Activated CD4-positive, alpha-beta T cell treated with anti-CD3 and anti-CD28 coated beads, Interleukin-2, Interleukin-4, amounts not matched to agents 100 ng/mL and 50 ng/mL, durations not matched to agents 16 hours and 8 hours (primary cell): ENCODE measurements at places on chromosomes 16 and 17.
A peak's percentile ranks its signal among the peaks of the same experiment; 100 is the strongest.

DNA sequence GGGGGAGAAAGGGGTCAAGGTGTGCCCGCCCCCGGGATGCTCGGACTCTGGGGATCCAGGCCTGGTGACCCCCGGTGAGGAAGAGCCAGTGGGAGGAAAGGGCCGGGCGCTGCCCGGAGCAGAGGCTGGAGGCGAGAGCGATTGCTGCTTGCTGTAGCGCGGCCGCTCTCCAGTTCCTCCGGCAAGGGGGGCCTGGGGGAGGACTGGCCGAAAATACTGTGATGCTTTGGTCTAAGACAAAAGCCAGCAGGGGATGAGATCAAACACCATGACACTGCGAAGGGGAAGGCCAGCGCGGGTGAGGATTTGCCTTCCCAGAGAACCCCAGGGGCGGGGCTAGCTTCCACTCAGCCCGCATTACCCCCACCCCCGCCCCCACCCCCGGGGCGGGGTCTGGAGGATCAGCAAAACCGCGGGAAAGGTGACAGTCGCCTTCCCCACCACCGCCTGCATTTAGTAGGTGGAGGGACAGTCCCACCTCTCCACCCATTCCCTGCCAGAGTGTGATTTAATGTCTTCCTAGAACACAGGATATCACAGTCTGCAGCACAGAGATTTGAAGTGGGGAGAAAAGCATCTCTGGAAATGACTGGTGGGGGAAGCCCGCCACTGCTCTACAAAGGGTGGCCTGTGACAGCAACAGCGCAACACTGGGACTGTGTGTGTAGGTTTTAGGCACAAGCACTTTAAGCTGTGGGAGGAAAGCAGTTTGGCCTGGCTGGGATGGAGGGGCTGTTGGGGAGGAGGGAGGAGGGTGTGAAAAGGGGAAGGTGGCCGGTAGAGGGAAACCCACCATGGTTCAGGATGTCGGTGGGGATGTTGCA, 25.7 kb downstream of the MRC2 start:
- DNase-seq, result peak; percentile 96

GRCh38 chr16:50274326-50275097, 8.2 kb downstream of the ADCY7 start:
- no peak for DNase-seq

DNA sequence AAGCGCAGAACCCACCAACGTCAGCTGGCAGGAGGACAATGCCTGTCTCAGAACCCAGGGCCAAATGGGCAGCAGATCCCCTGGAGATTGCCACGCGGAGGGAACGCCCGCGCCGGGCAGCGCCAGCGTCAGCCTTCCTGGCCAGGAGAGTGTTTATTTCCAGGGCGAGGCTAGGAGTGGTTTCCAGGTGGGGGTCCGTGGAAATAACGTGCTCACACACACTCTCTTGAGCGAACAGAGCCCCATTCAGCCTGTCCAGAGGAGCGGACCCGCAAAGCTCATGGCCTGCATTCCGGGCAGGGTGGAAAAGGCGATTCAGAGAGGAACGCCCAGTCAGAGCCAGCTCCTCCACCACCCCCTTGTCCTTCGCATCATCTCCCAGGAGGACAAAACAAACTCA, 40.3 kb downstream of the SDK2 start:
- no peak for DNase-seq

GRCh38 chr16:72179204-72179970, 7.4 kb upstream of the PMFBP1 start:
- DNase-seq, result no peak

DNA sequence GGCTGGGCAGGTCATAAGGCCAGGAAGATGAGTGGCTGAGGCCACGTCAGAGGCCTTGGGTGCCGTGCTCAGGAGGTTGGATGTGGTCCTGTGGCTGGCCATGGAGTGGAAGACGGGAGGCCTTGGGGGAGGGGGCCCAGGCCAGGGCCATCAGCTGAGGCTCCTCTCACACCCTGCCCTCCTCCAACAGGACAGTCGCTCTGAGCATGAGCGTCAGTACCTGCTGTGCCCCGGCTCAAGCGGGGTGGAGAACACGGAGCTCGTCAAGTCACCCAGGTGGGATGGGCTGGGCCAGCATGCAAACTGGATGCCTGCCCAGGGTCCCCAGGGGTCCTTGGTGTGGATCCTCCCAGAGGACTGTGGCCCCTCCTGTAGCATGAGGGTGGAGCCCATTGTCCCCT, 19.2 kb downstream of the POLR3E start:
- DNase-seq, result no peak

DNA sequence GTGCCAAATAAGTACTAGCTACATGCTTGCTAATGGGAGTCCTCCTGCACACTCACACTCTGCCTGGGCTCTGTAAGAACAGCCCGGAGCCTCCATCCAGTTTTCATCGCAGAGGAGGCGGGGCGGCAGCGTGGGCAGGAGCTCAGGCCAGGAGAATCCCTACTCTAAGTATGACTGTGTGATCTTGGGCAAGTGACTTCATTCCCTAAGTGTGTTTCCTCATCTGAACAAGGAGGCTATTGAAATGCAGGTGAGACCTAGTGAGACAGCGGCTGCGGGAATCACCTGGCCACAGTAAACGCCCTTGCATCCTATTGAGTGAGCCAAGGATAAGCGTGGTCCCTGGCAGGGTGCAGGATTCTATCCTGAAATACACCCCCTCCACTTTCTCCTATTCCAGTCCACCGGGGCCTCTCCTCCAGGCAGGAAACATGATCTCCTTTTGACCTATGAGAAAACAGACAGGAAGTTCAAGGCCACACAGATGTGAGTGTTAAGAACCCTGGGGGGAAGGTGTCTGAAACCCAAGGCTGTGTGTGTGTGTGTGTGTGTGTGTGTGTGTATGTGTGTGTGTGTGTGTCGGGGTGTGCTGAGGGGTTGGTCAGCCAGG, 5.2 kb upstream of the RAI1 start:
- DNase-seq, result no peak

DNA sequence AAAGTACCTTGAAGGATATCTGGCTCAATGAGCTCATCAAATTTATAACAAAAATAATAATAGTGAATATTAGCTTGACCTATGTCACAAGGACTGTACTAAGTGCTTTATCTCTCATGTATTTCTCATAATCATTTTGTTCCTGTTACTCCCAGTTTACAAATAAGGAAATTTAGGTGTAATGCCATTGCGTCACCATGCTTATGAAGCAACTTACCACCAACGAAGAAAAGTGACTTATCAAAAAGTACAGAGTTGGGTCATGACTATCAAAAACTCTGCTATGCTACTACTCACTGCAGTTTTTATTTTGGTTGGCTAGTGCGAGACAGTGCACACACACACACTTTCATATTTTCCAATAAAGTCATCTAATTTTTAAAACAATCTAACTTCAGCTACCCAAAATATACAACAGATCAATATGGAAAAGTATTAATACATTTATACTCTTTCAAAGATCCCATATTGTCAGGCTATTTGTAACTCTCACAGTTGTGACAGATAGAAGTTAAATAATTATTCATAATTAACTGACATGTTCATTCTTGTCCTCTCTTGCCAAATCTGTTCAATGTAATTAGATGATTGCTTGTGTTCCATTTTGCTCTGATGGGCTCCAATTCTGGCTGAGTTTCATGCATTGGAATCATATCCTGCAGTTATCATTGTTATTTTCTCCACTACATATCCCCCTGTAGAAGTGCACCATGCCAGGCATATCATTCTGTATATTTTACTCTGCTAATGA, 119.4 kb downstream of the KCNJ2 start:
- no peak for DNase-seq

DNA sequence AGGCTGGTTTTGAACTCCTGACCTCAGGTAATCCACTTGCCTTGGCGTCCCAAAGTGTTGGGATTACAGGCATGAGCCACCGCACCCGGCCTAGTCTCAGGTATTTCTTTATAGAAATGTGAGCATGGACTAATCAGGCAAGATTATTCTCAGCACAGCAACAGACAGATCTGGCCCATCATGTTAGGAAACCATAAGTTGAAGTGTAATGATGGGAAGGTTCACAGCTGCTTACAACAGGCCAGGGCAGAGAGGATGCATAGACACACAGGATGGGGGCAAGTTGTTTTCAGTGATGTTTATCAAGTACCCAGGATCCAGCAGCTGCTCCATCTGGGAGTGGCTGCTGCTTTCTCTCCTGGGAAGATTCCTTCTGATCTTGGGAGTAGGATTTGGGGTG, 16.6 kb upstream of the NOS2 start:
- DNase-seq, result no peak
